ENCODE measurements at places on chromosomes 3 and 15.

GRCh38 chr3:44772099-44772442, 10.5 kb downstream of the KIF15 start:
- no peak for DNase-seq

GRCh38 chr3:172666873-172667694, 43.8 kb downstream of the NCEH1 start:
- DNase-seq: no peak

DNA sequence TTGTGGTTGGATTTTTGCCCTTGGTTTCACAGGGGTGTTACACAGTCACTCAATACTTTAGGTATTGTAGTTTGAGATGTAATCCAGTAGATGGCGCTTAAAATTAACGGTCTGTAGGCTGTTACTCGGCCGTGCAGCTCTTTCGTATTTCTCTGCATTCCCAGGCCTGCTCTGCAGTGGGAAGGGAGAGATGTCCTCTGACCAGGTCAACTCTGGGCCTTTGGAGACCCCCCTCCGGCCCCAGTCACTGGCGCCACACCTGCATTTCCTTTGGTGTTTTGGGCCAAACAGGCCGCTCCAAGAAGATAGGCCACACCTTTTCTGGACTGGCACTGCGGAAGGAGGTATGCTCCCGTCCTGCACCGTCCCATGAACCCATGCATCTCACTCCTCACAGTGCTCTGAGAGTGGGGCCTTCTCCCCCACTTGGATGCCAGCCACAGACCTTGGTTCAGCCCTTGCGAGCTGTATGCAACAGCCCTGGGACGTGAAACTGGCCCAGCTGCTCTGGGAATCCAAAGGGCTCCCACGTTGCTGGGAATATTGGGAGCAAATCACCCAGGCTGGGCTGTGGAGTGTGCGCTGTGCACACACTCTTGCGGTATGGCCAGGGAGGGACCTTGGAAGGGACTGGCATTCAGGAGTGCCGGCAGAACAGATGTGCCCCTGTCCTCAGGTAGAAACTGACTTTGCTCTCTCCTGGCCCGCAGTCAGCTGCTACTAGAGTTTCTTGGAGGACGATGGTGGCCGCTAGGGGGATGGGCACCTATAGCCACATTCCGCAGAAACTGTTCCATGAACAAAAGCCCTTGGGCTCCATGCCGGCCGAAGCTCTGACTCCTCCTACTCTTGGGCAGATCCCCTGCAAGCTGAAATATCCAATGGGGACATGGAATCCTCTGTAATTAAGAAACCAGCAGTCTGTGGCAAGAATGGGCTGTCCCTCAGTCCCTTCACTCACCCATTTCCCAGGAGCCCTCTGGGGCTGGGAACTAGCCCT, 410.5 kb upstream of the CADM2 start:
- no peak for DNase-seq

DNA sequence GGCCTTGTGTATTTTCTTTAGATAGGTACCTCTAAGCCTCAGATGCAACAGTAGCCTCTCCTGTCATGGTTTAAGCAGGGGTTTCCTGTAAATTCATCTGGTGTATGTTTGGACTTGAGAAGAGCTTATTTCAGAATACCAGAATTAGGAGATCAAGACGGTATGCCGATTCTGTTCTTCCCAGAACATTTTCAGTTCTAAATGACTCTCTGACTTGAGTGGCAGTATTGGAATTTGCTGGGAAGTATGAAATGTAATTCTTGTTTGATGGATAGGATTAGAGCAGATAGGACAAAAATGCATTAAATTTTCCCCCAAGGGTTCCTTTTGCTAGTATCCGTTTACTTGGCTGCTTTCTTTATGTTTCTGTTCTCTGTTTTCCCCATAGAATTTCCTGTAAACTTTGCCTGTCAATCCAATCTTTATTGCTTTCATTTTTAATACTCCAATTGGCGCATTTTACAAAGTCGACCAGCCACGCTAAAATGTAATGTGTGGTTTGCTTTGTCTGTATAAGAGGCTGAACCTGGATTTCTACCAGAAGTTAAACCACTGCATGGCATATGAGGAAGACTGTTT, 612.2 kb downstream of the RBMS3 start:
- no peak for DNase-seq

DNA sequence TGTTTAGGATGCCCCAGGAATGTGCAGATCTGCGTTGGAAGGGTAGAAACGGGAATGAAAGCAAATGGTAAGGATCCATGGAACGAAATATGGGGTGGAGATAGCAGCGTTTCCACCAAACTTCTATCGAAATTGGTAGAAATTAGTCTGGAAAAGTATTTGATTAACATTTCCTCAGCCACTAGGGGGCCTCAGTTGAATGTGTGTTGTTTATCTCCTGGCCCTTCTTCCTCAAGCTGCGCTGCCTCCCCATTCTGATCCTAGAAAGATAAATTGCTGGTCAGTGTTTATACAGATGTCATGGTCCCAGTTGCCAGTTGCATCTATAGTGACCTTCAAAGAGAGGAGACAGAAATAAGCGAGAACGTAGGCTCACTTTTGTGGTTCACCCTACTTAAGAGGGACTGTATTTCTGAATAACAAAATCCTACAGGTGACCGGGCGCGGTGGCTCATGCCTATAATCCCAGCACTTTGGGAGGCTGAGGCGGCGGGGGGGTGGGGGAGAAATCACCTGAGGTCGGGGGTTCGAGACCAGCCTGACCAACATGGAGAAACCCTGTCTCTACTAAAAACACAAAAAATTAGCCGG, 457.1 kb downstream of the SQOR start:
- DNase-seq: no peak

DNA sequence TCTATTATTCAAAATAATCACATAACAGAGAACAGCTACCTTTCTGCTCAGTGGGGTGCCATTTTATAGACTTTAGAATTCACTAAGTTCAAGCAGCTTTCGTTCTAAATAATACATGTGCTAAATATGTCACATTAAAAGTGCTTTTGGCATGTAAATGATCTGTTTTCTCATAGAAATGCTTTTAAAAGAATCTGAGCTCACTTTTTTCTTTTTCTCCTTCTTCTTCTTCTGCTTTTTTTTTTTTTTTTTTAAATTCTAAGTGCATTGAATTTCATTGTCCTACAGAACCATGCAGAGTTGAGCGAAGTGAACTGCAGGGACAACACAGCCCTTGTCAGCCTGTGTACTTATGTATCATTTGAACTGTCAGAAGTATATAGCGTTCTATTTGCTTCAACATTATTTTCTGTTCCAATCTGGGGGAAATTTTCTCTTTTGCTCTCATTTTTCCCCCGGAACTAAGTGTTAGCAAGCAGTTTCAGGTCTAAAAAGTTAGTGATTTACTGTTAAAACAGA, 193.8 kb upstream of the TMCO5A start:
- no peak for DNase-seq

- no peak for DNase-seq
Observed at GRCh38 chr15:68175526-68175925, 29.6 kb downstream of the CALML4 start.

GRCh38 chr3:148600440-148600839, 97.3 kb upstream of the AGTR1 start:
- DNase-seq: no peak

DNA sequence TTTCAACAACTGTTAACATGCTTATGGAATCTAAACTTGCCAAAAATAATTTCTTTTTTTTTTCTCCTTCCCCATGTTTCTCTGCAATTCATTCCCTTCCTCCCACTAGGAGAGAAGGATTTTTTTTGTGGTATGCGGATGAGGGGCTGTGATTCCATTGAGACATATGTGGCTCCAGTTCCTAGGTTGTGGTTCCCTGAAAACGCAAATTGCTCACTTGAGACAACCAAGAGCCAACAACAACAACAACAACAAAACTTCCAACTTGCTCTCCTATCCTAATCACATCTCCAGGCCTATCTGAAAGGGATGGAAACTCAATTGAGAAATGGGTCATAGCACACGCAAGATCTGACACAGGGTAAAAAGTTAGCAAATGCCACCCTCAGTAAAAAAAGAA, 406.5 kb upstream of the TGFBR2 start:
- no peak for DNase-seq

DNA sequence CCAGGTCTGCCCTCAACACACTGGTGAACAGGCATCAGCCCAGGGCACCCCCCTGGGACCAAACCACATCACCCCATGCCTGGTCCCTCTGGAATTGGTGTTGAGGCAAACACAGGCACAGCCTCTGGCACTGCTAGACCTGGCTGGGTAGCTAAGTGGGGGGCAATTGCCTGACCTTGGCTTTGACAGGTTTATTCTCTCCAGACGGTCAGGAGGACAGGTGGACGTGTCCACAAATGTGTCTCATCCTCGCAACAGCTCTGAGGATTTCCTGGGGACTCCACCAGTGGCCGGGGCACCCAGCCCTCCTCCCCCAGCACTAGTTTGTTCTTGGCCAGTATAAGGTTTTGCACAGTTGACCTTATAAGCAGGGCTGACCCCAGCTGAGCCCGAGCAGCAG, 31.3 kb downstream of the TKT start:
- DNase-seq: no peak

- no peak for DNase-seq
Observed at GRCh38 chr3:110318108-110318507, 753.5 kb upstream of the NECTIN3 start.

DNA sequence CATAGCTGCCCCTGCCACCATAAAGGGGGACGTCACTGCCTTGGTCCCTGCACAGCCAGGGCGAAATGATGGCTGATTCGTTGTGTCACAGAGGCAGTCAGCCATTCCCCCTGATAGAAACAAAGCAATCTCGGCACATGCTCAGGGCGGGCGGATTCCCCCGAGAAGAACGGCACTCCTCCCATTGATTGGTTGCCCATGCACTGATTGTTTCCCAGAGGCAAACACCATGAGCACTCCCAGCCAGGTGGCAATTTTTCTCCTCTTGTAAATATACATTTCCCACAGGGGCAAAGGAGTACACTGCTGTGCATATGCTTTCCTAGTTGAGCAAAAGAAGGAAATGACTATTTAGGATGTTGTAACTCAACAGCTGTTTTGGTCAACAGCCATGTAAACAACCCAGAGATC, 56.5 kb downstream of the KY start:
- no peak for DNase-seq

GRCh38 chr15:75349851-75350588, 3.2 kb downstream of the NEIL1 start:
- DNase-seq: no peak

GRCh38 chr15:101406036-101406435, 83.5 kb downstream of the PCSK6 start:
- DNase-seq: no peak

GRCh38 chr15:89971592-89971997, 29.5 kb upstream of the ZNF710 start:
- DNase-seq: no peak

DNA sequence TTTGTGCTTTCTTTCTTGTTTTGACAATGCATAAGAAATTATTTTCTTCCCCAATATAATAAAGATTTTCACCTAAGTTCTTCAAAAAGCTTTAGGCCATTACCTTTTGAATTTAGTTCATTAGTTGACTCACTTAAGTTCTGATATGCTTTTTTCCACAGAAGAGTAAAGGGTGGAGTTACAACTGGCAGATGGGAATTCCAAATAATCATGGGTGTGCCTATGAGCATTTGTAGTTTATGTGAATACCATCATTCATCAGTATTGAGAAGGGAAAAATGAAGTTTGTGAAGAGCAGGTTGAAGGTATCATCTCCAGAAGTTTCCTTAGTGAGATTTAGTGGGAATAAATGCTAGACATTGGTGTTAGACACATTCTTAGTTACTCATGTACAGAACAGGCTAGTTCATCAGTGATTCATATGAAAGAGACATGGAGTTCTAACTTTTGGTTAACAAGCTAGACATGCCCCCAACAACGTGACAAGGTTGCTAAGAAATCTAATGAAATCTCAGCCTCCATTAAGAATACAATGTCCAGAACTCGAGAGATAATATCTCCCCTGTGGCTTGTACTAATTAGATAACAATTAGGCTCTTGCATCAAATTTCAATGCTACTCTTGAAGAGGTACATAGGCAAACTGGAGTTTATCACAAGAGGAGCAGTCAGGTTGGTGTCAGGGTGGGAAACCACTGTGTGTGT, 16.9 kb upstream of the ALCAM start:
- no peak for DNase-seq

DNA sequence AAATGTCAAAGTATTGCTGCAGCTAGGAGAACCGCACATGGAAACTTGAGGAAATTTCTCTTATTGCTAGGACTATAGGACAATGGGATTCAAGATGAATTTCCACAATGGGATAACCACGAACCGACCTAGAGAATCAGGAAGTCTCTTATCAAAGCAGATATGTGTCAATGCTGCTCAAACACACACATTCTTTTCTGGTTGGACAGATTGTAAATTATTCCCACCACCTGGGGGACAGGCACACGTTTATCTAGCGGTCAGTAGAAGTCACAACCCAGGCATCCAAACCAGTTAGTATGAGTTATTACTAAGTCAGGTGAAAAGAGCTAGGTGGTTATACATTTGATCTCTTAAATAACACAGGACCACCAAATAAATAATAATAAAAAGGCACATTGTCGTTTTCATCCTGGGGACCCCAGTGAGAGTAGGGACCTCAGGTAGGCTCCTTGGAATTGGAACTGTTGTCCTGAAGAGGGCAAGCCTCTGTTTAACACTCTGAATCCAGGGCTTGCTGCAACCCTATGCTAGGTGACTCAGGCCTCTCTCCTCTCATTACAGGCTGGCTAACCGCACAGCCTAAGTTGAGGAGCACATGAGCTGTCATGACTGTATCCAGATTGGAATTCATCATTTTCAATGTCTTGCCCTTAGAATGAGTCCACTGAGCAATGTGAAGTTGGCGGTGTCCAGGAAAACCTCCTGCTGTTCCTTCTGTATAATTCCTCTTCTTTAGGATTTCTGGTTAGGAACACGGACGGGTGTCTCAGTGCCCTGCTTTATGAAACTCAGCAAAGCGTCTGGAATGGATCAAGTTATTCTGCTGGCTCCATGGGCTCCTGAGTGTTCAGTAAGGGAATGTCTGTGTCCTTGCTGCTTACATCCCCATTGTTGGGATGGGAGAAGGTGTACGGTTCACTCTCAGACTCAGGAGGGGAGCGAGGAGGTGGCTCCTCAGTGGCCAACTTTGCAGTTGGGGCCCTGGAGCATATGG, 59.0 kb downstream of the CLEC3B start:
- no peak for DNase-seq

- DNase-seq: no peak
Observed at GRCh38 chr3:179546814-179547241, 15.9 kb upstream of the ACTL6A start.

- no peak for DNase-seq
Observed at GRCh38 chr15:27723821-27724220, 375.3 kb downstream of the OCA2 start.

GRCh38 chr3:136209921-136210320, 13.8 kb upstream of the MSL2 start:
- DNase-seq: no peak

- DNase-seq: no peak
Observed at GRCh38 chr3:29335943-29336342, 55.1 kb downstream of the RBMS3 start.

- DNase-seq: no peak
Observed at GRCh38 chr3:46965151-46965550, 11.4 kb downstream of the CCDC12 start.

DNA sequence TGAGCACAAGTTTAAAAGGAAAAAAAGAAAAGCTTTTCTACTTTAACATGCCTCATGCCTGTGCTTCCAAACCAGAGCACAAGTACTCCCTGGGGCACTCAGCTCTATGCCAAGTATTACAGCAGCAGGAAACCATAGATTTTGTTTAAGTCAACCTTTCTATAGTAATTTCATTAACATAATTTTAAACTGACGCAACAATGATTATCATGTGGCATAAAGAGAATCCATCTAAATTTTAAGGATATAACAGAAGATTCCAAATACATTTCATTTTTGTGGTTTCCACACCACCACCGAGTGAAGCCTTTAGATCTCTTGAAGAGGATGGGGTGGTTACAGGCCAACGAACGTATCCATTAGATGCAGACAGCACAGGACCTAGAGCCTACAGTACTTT, 112.1 kb downstream of the TNIK start:
- no peak for DNase-seq

Data from cortex of kidney (tissue), 1 donor.